DMS53 (cell line): ENCODE measurements at places on chromosomes 1 and 21.

- DNase-seq = peak; percentile 27
Observed at GRCh38 chr1:151881479-151881878, 27.8 kb downstream of the THEM4 start.

DNA sequence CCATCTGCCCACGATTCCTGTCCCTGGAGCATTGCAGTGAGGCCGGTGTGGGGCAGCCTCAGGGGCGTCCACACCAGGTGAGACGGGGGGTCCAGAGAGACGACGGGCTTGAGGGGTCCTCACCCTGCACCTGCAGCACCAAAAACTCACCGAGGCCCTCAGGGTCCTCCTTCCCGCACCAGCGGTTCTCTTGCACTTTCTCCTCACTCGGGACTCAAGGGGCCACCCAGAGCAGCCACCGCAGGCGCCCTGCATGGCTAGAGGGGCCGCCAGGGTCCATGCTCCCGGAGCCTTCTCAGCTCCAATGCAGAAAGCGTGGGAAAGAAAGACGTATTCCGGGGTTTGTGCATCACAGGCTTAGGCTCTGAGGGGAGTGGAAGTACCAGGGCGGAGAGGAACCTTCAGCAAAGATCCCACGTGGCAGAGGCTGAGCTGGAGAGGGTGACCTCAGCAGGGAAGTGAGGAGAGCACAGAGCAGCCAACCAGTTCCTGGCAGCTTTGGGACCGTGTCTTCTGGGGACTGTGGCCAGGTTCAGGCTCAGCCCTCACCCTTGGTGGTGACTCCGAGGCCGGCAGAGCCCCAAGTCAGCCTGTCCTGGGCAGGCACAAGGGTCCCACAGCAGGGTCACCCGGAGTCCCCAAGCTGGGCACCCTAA, 19.5 kb upstream of the COL6A2 start:
- peak; percentile 28 for DNase-seq

GRCh38 chr1:170068923-170069322, 5.6 kb downstream of the KIFAP3 start:
- DNase-seq = no peak

- peak; percentile 80 for DNase-seq
Observed at GRCh38 chr1:160829766-160830165, 32.9 kb downstream of the CD244 start.

GRCh38 chr1:41751804-41752513, 166.8 kb downstream of the HIVEP3 start:
- no peak for DNase-seq

- peak; percentile 37 for DNase-seq
Observed at GRCh38 chr1:245715291-245715701, 560.5 kb downstream of the KIF26B start.

DNA sequence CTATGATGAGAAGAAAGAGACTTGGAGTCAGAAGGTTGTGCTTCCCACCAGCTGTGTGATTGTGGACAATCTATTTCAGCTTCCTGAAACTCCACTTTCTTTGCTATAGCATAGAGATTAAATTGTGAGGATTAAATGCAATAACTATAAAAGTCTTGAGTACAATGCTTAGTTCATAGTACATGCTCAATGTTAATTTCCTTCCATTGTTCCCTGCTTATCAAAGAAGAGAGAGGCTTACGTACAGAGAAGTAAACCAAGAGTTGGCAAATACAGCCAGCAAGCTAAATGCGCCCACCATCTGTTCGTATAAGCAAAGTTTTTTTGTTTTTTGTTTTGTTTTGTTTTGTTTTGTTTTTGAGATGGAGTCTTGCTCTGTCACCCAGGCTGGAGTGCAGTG, 317.9 kb upstream of the NFIA start:
- DNase-seq = no peak

GRCh38 chr1:46596846-46597245, 7.2 kb downstream of the MKNK1 start:
- no peak for DNase-seq

GRCh38 chr1:71882226-71882625, 400.1 kb downstream of the NEGR1 start:
- no peak for DNase-seq

- no peak for DNase-seq
Observed at GRCh38 chr1:6142036-6142621, 38.0 kb downstream of the CHD5 start.

GRCh38 chr1:56429288-56429687, 150.1 kb downstream of the PLPP3 start:
- peak; percentile 52 for DNase-seq

DNA sequence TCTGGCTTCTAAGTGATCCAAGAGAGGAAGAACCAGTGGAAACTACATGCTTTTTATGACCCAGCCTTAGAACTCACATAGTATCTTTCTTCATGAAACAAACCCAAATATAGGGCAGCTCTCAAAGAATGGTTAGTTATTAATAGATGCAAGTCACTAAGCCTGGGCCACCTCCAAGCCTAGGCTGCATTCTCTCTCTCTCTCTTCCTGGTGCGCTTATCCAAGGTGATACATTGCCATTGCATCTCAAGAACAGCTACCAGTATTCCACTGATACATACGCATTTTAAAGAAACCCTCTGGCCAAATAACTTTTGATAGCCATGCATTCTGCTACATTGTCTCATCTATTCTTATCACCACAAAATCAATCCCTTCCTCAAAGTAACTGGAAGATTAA, 455.6 kb upstream of the ADGRL2 start:
- DNase-seq = no peak

DNA sequence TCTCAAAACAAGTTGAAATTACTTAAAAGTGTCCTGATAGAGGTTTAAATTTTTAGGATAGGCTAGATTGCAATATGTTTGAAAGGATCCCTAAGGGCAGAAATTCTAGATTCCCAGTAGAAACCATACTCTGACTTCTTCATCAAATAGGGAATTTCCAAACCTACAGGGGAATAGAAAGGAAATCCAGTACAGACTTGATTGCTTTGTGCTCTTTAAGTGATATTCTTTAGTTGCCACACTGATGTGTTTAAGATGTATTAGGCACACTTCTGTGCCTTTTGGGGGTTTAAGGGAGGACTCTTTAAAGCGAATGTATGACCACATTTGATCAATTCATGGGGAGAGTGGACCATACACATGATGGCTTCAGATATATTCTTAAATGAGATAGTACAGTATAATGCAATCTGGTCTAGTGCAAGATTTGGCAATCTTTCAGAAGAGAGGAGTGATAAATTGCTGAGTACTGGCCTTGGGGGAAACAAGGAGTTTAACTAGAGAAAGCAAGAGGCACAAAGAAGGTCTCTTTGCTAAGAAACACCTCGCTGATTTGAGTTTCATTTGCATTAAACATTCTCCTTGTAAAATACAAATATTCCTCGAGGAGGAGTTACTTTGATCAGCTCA, 268.8 kb upstream of the NR5A2 start:
- DNase-seq = no peak

GRCh38 chr1:150621497-150622302, 7.7 kb downstream of the ENSA start:
- DNase-seq = peak; percentile 70

DNA sequence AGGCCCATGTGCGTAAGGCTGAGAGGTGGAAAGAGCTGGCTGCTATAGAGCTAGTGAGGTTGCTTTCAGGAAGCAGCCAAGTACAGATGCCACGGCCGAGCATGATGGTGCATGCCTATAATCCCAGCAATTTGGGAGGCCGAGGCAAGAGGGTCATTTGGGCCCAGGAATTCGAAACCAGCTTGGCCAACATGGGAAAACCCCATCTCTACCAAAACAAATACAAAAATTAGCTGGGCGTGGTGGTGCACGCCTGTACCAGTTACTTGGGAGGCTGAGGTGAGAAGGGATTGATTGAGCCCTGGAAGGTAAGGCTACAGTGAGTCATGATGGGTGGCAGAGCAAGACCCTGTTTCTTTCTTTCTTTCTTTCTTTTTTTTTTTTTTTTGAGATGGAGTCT, 2.7 kb downstream of the CCDC24 start:
- DNase-seq = no peak

DNA sequence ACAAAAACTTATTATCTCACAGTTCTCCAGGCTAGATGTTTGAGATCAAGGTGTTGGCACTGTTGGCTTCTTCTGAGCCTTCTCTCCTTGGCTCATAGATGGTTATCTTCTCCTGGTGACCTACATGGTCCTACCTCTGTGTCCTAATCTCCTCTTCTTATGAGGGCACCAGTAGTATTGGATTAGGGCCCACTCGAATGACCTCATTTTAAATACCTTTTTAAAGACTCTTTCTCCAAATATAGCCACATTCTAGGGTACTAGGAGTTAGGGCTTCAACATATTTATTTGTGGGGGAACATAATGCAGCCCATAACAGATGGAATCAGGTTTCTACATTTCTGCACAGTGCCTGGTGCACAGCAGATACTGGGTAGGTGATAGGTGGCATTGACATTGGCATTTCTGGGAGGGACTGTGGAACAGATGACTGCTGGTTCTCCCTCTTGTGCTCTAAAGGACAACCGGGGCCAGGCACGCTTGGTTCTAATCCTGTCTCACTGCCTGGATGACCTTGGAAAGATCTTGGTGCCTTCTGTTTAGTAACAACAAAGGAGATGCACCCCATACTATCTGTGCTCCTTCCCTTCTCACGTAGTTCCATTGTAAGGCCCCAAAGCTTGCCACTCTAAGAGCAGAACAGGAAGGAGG, 140.3 kb downstream of the PLPP3 start:
- no peak for DNase-seq

- DNase-seq = peak; percentile 72
Observed at GRCh38 chr1:197924516-197925123, 7.4 kb downstream of the LHX9 start.

DNA sequence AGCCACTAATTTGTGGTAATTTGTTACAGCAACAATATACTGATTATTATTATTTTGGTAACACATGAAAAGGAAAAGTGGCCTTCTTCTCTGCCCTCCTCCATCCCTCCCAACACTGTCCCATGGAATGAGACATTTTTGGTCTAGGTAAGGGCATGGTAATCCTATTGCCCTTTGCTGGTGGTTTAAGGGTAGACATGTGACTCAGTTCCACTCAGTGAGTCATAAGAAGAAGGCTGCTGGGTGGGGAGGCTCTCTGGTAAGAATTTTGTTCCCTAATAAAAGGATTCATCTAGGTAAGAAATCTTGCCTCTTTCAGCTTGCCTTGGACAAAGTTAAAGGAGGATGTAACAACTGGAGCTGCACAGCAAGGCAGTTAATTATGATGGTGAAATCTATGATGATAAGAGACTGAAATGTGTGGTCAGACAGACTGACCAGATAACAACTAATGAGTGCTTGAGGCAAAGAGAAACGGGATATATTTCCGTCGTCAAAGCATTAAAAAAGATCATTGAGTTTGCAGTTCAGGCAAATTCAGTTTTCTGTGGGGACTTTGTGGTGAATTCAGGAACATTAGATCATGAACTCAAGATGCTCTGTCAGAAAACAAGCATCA, 232.0 kb upstream of the KCNK2 start:
- no peak for DNase-seq

DNA sequence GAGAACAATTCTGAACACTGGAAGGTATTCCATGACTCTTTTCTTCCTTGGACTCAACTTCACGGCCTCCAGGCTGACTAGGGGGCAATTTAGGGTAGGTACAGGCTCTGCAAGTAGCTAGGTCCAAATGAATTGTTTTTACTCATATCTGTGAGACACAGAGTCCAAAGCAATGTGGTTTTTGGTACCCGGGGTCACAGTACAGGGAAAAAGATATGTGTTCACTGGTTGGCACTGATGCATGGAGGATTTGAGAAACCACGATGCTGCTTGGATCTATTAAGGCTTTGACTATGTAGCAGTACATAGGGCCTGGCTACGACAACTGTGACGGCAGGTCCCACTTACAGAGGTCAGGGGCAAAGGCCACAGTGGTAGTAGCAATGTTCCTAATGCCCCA, 200.6 kb downstream of the DUSP10 start:
- no peak for DNase-seq

- no peak for DNase-seq
Observed at GRCh38 chr1:48333316-48333715, 110.8 kb downstream of the SLC5A9 start.

DNA sequence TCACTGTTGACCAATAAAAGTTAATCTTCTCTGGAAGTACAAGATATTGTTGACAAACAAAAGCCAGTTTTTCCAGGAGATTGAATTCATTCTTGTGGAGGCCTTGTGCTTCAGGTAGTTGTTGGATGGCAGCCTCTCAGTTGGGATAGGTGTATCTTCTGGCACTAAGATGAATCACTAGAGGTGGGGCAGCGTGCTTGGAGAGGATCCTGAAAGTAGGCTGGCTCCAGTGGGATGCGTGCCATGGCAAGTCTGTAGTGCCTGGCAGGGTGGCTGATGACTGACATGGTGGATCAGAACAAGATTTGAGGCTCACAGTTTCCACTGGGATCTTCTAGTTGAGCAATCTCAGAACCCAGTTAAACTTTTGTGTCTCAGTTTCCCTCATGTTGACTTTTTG, 2.4 kb downstream of the VPS13D start:
- no peak for DNase-seq

- DNase-seq = no peak
Observed at GRCh38 chr1:109199710-109200109, 14.0 kb upstream of the SARS1 start.

DNA sequence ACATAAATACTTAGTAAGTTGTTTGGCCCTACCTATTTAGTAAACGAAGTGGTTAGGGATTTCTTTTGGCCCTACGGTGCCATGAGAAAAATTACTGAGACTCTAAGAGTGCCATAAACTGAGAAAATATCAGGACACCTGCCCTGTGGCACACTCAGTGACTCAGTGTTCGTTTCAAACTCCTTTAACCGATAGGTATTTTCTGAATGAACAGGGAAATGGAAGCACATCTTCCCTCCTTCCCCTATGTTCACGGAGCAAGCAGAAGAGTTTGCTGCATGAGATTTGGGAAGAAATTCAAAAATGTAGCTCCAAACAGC, 134.2 kb downstream of the KAZN start:
- DNase-seq = no peak

DNA sequence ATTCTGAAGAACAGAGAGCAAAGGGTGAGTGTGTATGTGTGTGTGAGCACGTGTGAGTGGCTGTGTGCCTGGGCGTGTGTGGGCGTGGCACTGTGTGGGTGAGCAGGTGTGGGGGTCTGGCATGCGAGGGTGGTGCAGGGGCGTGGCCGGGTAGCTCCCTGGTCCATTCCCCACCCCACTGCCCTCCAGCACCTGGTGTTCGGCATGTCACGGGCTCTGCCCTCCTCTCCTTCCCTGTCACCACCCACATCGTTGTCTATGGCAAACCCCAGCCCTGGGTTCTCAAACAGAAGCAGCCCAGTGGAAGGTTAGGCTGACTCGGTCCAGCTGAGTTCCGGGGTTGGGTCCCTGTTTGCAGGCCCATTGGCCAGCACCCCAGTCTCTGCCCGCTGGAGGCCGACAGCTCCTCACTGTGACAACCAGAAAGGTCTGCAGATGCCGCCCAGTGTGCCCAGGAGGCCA, 39.8 kb downstream of the UBE2G2 start:
- peak; percentile 32 for DNase-seq

- DNase-seq = peak; percentile 16
Observed at GRCh38 chr1:208979776-208980175, 603.7 kb upstream of the CAMK1G start.

DNA sequence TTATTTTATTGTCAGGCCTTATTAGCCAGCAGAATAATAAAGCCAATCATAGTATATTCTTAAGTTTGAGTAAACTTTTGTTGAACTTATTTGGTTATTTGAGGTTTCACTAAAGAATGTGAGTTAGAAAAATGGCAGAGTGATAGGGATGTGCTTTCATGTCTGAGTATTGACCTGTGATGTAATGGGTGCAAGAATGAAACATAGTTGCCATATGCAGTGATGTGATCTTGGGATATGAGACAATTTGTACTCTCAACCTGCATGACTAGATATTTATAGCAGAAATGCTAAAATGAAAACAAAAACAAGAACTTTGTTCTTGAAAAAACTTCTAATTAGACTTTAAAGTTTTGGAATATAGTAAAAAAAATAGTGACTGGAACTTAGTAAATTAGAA, 97.9 kb downstream of the DISP1 start:
- DNase-seq = no peak

GRCh38 chr21:34085129-34085528, 11.8 kb downstream of the MRPS6 start:
- no peak for DNase-seq
